Muscle of back (tissue), 13 donors: ENCODE measurements at places on chromosomes 2 and 18. TPM values are rescaled to one million over a fixed set of nuclear protein-coding genes. Genes with fewer than 3 reads are reported as not detected.

The G6PC2 gene
- not detected for polyA plus RNA-seq

The PLGLB2 gene
- 1.4 TPM for polyA plus RNA-seq

The FAM237A gene
- polyA plus RNA-seq, result not detected

GRCh38 chr2:88216641-88217040 is 46.5 kb downstream of the THNSL2 start:
- no peak for DNase-seq

GRCh38 chr2:102992607-102993006 is 230.8 kb downstream of the TMEM182 start:
- no peak for DNase-seq

- DNase-seq, result no peak
Measured at GRCh38 chr18:58026857-58027256, 17.2 kb upstream of the NEDD4L start.

DNA sequence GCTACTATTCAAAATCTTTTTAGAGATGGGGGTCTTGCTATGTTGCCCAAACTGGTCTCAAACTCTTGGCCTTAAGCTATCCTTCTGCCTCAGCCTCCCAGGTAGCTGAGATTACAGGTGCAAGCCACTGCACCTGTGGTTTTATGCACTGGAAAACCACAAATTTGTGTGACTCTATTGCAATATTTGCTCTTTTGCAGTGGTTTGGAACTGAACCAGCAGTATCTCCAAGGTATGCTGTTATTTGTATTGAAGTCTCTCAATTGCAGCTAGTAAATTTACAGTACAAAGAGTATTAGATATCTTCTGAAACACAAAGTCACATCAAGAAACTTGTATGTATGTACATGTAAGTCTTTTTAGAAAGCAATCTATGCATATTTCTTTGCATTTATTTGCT is 46.2 kb downstream of the PPP4R1 start:
- DNase-seq, result no peak

The VWC2L gene
- polyA plus RNA-seq, result not detected

DNA sequence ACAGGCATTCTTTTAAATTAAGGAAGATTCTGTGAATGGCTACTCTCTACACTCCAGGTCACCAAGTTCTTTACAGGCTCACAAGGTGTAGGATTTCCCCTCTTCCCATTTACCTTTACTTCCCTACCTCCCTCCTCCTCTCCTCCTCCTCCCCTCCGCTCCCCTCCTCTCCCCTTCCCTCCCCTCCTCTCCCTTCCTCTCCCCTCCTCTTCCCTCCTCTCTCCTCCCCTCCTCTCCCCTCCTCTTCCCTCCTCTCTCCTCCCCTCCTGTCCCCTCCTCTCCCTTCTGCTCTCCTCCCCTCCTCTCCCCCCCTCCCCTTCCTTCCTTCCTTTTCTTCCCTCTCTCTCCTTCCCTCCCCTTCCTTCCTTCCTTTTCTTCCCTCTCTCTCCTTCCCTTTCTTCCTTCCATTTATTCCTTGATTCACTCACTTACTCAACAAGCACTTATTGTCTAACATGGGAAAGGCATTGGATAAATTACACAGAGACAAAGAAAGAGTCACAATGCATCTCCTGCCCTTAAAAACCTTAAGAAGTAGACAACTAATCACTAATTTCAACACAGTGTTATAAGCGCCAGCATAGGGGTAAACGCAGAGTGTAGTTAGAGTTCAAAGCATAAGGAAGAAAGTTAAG is 152.3 kb downstream of the CCDC178 start:
- DNase-seq, result no peak

DNA sequence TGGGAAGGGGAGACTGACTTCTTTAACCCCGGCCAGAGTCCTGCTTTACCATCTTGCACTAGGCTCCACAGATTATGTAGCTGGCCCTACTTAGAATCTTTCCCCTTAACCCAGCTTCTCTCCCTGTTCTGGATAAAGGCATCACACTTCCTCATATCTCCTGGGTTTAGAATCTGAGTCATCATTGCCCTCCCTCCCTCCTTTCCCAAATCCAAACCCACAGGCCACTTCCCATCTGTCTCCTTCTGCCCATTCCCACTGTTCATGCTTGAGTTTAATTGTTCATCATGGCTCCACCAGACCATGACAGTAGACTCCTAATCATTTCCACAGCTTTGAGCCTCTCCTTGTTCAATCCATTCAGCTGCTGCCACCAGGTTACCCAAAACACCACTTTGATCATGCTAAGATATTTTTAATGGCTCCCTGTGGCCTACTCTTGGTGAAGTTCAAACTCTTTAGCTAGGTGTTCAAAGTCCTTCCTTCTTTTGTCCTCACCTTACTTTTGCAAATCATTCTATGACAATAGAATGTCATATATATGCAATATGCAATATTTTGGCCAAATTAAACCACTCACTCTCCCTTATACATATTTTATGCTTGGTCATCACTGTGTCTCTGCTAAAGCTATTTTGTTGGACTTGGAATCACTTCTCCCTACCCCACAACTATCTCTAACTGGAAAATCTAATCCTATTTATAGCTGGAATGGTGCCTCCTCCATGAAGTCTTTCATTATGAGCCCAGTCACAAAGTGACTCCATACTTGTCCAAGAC is 5.5 kb downstream of the PDE11A start:
- DNase-seq, result no peak

DNA sequence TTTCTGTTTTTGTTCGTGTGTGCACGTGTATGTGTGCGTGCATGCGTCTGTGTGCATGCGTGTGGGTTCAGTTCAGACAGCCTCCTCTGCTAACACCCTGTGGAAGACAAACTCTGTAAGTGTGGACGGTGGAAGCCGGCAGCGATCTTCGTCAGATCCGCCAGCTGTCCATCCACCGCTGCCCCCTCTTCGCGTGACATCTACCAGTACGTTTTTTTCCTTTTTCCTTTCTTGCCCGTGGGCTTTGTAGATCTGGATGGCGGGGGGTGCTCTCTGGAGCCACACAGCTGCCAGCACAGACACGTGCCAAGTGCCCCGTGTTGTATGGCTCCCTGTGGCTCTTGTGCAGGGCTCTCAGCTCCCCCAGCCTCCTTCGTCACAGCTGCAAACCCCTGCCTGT is 32.3 kb downstream of the ITGB1BP1 start:
- DNase-seq, result no peak

DNA sequence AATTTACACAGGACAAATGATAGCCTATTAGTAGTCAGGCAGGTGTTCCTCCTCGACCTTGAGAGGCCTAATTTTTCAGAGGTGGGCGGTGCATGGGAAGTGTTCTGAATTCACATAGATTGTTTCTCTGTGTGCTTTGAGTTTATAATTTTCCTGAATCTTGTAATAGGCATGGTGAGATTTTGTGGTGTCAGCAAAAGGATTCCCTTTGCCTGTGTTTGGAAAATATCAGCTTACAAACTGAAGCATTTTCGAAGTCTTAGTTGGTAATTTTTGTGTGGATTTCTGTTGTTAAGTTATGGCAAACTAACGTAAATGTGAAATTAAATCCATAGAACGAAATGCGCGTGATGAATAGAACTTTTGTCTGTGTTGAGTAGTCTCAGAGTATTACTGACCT is 194.0 kb upstream of the RBMS1 start:
- no peak for DNase-seq

- no peak for DNase-seq
Measured at GRCh38 chr18:51724790-51725721, 527.6 kb upstream of the MEX3C start.

DNA sequence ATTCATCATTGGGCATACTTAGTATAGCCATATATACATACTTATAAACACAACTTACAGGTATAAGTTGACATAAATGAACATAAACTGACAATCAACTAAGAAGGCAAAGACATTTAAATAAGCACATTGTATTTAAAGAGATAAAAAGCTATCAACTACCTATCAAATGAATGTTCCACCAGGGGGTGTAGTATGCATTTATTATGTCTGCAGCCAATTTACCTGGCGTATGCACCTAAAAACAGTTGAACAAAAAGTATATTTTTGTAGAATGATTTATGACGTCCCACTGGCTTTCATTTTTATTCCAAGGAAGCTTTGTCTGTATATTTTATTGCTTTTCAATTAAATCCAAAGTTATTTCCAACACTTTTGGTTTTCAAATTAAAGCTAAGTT is 323.5 kb downstream of the AFF3 start:
- DNase-seq, result no peak

The FBLN7 gene
- polyA plus RNA-seq, result 11.2 TPM

The LYPD6 gene
- 2.4 TPM for polyA plus RNA-seq
